Panc1 (cell line): ENCODE measurements at places on chromosomes 5 and 9. TPM values are rescaled to one million over a fixed set of nuclear protein-coding genes. Genes with fewer than 3 reads are reported as not detected.
A peak's percentile ranks its signal among the peaks of the same experiment; 100 is the strongest.

GRCh38 chr9:27142299-27142930 lies 33.4 kb downstream of the TEK start:
- DNase-seq: no peak

FAM151B gene
- 2.8 TPM for total RNA-seq

CD72 gene
- 0.72 TPM for total RNA-seq

DNA sequence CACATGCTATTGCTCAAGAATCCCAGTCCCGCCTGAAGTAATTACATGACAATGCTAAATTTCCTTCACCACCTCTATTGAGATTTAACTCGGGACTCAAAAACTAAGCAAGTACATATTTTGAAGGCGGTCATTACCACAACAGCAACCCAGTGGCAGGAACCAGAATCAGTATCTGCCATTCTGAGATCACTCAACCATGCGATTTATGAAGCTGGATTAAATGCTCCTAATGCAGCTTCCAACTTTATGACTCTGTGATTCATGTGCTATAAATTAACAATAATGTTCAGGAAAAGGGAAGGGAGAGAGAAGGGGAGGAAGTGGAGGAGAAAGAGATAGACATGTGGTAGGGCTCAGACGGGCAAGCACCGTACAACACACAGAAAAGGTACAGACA lies 194.7 kb downstream of the DNAH5 start:
- DNase-seq: no peak

DNA sequence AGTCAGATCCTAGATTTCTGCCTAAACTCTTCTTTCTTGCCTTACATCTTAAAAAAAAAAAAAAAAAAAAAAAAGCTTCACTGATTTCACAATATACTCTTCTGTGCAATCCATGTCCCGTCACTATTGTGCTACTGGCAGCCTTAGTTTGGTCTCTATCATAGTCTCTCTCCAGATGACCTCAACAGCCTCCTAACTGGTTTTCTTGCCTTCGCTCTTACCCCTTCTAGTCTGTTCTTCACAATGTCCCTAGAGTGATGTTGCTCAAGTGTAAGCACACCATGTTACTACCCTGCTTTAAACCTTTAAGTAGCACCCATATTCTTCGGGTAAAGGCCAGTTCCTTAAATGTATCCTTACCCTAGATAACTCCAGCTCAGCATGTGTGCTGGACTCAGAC lies 25.8 kb downstream of the CD180 start:
- DNase-seq: no peak

DNA sequence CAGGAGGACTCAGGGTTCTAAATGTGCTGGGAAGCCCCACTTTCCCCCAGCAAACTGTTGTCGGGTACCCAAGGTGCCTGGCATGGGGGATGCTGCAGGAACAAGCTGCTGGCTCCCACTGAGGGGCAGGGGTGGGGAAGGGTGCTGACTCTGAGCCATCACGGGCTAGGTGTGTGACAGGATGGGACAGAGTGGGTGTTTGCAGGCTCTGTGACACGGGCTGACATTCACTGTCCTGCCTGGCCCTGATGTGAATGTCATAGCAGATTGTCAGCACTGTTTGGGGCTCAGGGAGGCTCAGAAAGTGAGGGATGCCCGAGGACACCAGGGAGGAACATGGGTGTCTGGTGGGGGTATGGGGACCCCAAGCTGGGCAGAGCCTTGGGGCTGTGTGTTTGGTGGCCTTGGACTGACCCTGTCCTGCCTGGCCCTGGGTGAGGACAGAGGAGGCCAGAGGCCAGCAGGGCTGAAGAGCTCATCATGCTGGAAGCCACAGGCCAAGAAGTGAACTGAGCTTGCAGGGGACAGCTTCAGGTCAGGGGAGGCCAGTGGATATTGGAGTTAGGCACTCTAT lies 20.6 kb downstream of the WNK2 start:
- no peak for DNase-seq

DNA sequence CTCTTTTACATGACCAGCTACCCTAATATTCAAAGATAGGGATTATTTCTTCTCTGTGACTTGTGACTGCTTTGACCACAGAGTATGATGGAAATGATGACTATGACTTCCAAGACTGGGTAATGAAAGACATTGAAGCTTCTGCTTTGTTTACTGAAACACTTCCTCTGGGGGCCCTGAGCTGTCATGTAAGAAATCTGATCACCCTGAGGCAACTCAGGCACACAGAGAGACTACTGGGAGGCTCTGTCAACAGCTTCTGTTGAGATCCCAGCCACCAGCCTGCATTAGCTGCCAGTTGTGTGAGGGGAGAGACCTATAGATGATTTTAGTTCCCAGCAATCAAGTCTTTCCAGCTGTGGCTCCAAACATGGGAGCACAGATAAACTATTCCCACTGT lies 76.5 kb downstream of the KCTD16 start:
- no peak for DNase-seq

THBS4 gene
- 0.31 TPM for total RNA-seq

- DNase-seq: no peak
Observed at GRCh38 chr5:169374761-169375160, 73.8 kb upstream of the SLIT3 start.

- DNase-seq: no peak
Observed at GRCh38 chr5:114822863-114823262, 346.8 kb downstream of the TRIM36 start.

BTNL8 gene
- not detected for total RNA-seq

DNA sequence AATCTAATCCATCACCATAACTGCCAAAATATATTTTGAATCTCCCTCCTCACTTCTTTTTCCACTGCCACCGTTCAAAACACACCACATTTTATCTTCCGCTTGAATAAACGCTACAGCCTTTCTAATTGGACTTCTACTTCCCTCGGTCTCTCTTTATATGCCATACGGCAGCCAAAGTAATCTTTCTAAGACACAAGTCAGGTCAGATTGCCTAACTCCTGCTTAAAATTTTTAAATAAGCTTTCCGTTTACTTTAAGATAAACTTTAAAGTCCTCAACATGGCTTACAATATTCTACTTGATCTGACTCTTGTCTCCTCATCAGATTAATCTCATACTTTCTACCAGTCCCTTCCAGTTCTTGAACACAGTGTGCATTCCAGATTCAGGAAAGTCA lies 9.7 kb downstream of the AFF4 start:
- no peak for DNase-seq

DNA sequence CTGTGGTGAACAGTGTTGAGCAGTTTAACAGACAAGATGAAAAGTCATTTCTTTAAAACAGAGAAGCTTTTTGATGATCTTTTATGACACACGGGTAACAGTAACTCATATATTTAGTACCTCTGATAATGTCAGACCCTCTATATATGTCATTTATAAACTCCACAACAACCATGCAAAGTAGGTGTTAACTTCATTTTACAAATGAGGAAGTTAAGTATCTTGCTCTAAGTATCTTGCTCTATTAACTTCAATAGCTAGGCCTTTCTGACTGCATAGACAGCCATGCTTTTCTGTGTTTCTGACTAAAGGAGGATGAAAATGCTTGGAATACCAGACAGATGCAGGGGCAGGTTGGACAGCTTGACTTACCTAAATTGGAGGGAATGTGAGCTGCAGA lies 1.8 kb downstream of the NUDT2 start:
- no peak for DNase-seq

GRCh38 chr9:36030871-36031270 lies 5.8 kb upstream of the RECK start:
- DNase-seq: no peak

- DNase-seq: no peak
Observed at GRCh38 chr9:104319685-104320084, 184.4 kb upstream of the OR13F1 start.

DNA sequence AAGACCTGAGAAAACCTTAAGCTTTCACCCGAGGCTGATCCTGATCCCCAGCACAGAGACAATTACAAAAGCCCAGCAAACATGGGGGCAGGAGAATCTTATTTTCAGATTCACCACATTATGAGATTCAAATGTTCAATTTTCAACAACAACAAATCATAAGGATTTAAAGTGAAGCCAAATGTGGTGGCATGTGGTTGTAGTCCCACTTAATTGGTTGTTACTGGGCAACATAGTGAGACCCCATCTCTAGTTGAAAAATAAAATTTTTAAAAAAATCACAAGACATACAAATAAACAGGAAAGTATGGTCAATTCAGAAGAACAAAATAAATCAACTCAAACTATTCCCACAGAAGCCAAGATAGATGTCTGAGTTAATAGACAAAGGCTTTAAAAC lies 3.9 kb upstream of the RABGAP1 start:
- no peak for DNase-seq

ANP32B gene
- 109 TPM for total RNA-seq

DNA sequence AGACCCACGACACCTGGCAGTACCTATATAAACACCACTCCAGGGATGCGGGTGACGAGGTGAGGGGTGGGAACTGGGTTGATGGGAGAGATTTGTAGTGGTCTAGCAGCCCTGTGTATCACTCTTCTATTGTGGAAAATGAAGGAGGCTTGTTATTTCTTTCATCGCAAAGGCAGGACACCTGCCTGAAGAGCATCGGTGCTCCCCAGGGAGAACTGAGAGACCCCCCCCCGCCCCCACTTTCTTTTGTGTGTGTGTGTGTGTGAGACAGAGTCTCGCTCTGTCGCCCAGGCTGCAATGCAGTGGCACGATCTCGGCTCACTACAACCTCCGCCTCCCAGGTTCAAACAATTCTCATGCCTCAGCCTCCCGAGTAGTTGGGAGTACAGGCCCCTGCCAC lies 8.3 kb upstream of the WDR5 start:
- no peak for DNase-seq

SPINK6 gene
- total RNA-seq: not detected

GRCh38 chr5:56346741-56347535 lies 113.8 kb upstream of the ANKRD55 start:
- DNase-seq: peak; percentile 72

DNA sequence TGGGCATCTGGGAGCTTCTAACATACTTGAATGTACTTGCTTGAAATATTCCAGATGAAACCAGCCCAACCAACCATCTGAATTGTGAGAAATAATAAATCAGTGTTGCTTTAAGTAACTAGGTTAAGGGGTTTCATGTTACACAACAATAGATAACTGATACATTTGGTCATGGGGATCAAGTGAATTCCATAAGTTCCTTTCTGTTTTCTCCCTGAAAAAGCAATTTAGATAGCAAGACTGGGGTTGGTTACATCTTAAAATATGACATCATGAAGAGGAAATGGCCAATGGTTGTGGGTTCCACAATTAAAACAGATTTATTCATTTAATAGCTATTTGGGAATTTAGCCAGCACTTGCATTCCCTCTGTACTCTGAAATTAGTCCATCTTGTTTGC lies 559.7 kb downstream of the TLR4 start:
- no peak for DNase-seq

DNA sequence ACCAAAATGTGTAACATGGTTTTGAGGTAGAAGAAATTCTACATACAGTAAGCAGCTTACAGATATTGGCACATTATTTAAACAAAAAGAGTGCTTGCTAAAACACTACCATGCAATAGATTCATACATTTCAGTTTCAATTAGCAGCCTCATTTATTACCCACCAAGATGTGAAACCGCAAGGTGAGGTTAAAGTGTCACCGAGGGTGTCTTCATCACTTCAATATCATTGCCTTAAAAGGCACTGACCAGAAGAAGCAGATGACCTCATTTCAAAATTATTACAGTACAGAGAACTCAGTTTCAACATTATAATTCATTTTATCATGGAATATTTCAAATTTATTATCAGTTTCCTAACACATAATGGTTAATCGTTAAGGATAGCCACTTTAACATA lies 302.2 kb downstream of the ISL1 start:
- DNase-seq: no peak

DNA sequence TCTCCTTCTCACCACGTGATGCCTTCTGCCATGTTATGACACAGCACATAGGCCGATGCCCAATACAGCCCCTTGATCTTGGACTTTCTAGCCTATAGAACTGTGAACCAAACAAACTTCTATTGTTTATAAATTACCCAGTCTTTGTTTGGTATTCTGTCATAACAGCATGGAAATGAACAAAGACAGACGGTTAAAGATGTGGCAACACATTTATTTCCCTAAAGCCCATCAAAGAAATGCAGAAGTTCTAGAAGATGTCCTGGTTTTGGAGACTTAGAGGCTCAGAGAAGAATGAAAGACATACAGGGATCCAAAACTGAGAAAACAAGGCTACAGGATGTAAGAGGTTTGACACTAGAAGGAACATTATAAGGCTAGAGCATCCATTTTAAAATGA lies 600.8 kb upstream of the DAB2 start:
- no peak for DNase-seq

- no peak for DNase-seq
Observed at GRCh38 chr5:18102733-18103132, 468.5 kb downstream of the TAF11L14 start.

GRCh38 chr9:82144803-82145202 lies 156.2 kb downstream of the SPATA31D1 start:
- no peak for DNase-seq

DNA sequence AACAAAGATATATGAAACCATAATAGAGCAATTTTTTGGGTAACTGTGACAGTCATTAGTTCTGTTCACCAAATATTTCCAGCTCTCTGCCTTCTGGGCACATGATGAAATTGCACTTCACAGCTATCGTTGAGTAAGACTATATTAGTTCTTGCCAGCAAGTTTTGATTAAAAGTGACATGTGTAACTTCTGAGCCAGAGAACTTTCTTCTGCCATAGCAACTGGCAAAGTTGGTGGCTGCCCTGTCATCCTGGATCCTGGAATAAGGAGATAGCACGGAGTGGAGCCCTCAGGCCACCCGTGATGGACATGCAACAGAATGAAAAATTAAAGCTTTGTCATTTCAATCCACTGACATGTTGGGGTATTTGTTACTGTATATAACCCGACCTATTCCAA lies 194.4 kb upstream of the VCAN start:
- no peak for DNase-seq

DNA sequence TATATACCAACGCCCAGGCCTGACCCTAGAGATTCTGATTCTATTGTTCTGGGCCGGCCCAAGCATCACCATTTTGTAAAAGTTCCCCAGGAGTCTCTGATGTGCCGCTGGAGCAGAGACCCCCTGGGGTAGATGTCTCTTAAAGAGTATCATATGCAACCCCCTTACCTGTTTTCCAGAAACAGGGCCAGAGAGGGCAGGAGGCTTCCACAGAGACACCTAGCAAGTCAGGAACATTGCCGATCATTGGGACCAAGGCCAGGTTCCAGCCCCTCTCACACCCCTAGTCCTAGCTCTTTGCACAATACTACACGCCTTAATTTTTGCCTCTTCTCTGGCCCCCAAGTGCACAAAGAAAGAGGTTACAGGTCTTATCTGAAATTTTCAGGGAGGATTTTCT lies 63.8 kb downstream of the TMOD1 start:
- DNase-seq: no peak
